ENCODE measurements at places on chromosomes 4 and X.

GRCh38 chr4:143389579-143390195, 53.0 kb downstream of the GAB1 start:
- DNase-seq: no peak

DNA sequence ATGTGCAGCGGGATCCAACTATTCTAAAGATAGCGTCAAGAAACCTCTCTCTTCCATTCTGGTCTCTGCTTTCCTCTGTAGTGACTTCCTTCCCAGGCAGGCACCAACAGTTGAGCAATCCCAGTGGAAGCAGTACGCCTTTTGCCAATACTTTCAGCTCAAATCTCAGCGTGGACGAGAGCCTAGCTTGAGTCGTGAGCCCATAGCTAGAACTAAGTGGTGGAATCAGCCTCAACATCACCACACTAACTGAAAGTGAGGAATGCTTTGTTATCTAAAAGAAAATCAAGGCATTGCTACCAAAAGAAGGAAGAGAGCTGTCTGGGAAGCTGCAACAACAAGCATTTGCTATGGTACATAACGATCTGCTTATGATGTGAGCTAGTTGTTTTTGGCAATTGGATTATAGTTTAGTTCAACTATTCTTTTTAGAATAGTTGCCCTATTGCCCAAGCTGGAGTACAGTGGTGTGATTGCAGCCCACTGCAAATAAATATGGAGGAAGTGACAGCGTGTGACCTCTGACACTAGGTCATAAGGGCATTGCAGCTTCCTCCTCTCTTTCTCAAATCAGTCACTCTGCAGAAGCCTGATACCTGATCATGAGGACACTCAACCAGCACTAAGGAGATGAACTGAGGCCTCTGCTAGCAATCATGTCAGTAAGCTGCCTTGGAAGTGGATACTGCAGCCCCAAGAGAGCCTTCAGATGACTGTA, 24.7 kb upstream of the FRYL start:
- no peak for DNase-seq

DNA sequence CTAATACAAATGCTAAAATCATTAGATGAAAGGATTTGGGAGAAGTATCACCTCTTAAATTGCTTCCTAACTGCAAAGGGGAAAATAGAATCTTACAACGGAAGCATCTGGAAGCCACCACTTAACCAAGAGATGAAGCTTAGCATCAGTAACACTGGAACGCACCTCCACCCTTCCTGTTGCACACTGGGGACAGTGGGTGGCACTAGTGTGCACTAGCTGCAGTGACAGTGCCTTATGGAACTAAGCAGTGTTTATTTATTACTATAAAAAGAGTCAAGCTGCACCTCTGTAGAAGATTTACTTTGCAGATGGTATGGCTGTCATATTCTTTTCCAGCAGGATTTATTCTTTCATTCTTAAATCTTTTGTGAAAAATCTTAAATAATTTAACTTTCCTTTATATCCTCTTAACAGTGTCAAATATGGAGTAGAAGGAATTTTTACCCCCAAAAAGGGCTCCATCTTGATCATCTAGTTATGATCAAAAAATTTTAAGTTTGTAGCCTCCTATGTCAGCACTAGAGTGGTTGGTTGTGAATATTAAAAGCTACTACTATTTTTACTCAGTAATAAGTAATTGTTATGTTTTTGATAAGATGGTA, 76.7 kb downstream of the SCD5 start:
- DNase-seq: no peak

DNA sequence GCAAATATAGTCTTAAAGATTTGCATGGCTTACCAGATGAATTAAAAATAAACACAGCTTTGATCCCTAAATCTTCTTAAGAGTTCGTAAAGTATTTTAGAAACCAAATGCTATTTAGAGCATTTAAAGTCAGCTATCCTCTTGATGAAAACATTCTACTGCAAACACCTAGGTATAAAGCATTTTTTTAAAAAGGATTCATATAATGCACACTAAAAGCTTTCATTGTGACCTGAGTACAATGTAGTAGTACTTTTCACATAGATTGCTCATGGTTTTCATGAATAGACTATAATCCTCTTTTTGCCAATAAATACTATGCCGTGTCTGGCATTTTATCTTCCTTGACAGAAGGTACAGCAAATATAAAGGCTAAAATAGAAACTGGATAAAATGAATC, 805.1 kb upstream of the INTU start:
- DNase-seq: no peak

- DNase-seq: no peak
Observed at GRCh38 chr4:83267121-83267829, 17.3 kb downstream of the COQ2 start.

- no peak for DNase-seq
Observed at GRCh38 chr4:87938746-87939145, 36.8 kb upstream of the SPP1 start.
